ENCODE measurements at places on chromosomes 13 and 19.

GRCh38 chr19:31289976-31290375 lies 59.3 kb downstream of the TSHZ3 start:
- no peak for DNase-seq

- no peak for DNase-seq
Observed at GRCh38 chr13:39186205-39186875, 148.1 kb downstream of the NHLRC3 start.

GRCh38 chr13:95233026-95233635 lies 68.1 kb downstream of the ABCC4 start:
- no peak for DNase-seq

DNA sequence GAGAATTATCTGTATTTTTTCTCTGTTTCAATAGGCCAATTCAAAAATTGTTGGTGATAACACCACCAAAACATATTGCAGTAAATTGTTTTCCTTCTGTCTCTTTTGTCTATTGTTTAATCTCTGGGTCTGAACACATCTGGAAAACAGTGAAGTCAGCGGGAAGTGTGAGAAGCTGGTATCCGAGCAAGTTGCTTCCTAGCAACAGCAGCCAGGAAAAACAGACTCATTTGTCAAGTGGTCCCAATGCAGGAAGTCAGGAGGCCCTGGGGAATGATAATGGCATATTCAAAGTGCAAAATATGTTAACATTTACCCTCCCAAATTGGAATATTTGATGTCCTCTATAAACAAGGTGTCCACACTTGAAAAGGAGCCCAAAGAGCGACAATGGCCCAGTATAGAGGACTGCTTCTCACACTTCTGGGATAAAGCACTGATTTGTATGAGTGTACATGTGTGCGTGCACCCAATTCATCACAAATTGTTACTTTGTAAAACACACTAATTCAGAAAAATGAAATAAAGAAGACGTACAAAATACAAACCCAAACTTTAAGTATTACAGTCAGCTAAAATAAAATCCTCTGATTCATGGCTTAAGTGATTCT lies 515.0 kb downstream of the TBC1D4 start:
- DNase-seq, result no peak

DNA sequence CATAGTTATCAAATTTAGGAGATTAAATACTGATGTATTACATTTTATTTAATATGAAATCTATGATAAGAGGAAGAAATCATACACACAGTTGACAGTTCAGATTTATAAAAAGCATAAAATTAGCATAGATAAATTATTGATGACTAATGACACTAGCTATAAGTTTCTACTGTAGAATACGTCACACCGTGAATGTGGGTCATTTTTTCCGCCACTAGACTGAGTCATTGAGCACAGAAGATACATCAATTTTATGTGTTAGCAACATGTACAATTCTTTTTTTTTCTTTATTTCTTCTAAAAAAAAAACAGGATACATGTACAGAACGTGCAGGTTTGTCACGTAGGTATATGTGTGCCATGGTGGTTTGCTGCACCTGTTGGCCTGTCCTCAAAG lies 22.2 kb downstream of the AP2S1 start:
- DNase-seq, result no peak

GRCh38 chr19:16659832-16660708 lies at the start of gene SMIM7:
TSS of gene SMIM7 (minus strand) at chr19:16660144. CDS start at chr19:16660110, 34 bp downstream.
- DNase-seq, result peak; percentile 95

- no peak for DNase-seq
Observed at GRCh38 chr19:10701955-10702525, 801 bp downstream of the QTRT1 start.

DNA sequence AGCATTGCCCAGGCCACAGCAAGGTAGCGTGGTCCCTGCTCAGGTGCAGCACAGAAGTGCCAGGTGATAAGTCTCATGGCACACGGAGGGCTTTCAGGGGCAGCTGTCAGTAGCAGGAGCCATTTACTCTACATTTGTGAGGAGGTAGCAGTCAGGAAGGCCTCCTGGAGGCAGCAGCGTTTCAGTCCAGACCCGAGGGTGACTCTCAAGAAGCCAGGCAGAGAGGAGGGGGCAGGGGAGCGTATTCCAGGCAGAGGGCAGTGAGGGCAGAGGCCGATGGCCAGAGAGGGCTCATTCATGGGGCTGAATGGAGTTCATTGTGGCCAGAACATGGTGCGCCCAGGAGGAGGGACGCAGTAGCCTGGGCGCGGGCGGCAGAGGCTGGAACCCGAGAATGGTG lies 8.9 kb downstream of the PIAS4 start:
- no peak for DNase-seq

- DNase-seq, result no peak
Observed at GRCh38 chr13:112106478-112107141, 39.7 kb downstream of the SOX1 start.

GRCh38 chr19:5011476-5012238 lies 42.7 kb downstream of the KDM4B start:
- no peak for DNase-seq

DNA sequence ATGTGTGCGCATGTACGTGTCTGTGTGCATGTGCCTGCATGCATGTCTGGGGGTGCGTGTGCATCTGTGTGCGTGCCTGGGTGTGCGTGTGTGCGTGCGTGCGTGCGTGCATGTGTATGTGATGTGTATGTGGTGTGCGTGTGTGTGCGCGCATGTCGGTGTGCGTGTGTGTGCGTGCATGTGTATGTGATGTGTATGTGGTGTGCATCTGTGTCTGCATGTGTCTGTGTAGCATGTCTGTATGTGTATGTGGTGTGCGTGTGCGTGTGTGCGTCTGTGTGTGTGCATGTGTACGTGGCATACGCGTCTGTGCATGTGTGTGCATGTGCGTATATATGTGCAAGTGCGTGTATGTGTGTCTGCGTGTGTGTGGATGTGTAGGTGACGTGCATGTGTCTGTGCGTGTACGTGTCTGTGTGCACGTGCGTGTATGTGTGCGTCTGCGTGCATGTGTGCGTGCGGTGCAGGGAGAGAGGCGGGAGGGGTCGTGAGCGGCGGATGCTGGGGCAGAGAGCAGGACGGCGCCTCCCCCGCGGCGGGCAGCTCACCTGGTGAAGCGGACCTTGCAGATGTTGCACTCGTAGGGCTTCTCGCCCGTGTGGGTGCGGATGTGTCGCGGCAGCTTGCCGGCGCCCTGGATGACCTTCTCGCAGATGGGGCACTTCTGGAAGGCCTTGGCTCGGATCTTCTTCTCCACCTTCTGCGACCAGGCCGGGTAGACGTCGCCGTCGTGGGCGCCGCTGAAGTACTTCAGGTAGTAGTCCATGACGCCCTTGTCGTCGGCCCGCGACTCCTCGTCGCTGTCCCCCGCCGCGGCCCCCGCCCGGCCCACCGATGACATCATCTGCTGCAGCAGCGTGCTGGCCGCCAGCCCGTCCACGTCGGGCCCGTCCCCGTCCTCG lies 13.0 kb downstream of the ZBTB7A start:
- no peak for DNase-seq

- no peak for DNase-seq
Observed at GRCh38 chr13:77377016-77377415, 50.1 kb upstream of the MYCBP2 start.

- no peak for DNase-seq
Observed at GRCh38 chr19:49425922-49426592, 869 bp downstream of the GFY start.

GRCh38 chr13:72201726-72202125 lies 334.7 kb upstream of the DACH1 start:
- DNase-seq, result no peak

DNA sequence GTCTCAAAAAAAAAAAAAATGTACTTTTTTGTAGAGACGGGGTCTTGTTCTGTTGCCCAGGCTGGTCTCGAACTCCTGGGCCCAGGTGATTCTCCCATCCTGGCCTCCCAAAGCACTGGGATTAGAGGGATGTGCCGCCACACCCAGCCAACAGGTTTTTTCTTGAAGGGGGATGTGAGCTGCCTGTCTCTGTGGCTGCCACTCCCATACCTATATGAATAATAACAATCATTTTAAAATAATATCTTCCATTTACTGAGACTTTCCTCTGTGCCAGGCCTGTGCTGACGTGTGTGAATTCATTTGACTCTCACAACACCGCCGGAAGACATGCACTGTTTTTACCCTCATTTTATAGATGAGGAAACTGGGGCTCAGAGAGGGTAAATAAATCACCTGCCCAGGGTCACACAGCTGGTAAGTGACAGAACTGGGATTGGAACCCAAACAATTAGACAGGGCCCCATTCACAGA lies 7.2 kb upstream of the BCL3 start:
- DNase-seq, result no peak

- DNase-seq, result no peak
Observed at GRCh38 chr13:28584873-28585381, 74.0 kb upstream of the POMP start.

- DNase-seq, result no peak
Observed at GRCh38 chr19:6412447-6413091, 12.0 kb downstream of the KHSRP start.

- DNase-seq, result no peak
Observed at GRCh38 chr13:113973218-113974164, at the start of gene C13orf46. TSS of gene C13orf46 (minus strand) at chr13:113974076. CDS start at chr13:113973997, 79 bp downstream.

GRCh38 chr13:33053397-33054066 lies 37.3 kb downstream of the KL start:
- DNase-seq, result no peak

DNA sequence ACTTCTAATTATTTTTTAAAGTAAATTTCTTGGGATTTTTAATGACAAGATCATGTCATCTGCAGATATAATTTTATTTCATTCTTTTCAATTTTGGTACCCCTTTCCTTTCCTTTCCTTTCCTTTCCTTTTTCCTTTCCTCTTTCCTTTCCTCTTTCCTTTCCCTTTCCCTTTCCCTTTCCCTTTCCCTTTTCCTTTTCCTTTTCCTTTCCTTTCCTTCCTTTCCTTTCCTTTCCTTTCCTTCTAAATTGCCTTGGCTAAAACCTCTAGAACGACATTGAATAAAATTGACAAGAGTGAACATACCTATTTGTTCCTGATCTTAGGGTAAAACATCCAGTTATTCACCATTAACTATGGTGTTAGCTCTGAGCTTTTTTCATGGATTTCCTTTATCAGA lies 334.1 kb downstream of the NDFIP2 start:
- no peak for DNase-seq

GRCh38 chr13:92640936-92641335 lies 585.7 kb upstream of the GPC6 start:
- DNase-seq, result no peak

DNA sequence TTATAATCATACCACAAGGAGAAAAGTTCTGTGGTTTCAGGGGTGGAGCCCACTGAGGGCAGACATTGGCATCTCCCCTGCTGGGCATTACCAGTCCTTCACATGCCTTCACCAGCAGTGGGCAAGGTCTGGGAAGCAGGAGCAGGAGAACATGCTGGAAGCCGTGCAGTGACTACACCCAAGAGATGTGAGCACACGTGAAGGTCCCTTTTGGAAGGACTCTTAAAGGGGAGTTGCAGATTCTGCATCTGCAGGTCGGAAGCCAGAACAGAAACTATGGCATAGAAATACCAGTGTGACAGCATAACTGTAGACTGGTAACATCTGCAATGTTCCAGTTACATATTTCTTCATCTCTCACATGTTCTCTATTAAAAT lies 26.9 kb upstream of the KL start:
- no peak for DNase-seq

GRCh38 chr19:57587529-57587928 lies 3.6 kb downstream of the ZIK1 start:
- DNase-seq, result no peak

DNA sequence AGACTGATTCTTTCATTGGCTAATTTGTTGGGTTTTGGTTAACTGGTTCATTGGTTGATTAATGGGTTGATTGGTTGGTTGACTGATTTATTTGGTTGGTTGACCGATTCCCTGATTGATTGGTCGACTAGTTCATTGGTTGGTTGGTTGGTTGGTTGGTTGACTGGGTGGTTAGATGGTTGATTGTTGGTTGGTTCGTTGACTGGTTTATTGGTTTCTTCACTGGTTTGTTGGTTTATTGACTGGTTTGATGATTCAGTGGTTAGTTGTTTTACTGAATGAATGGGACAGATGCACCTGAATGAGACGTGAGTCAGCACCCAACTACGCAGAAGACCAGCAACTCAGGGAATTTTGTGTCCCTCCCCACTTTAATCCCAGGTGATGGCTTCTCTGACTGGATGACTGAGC lies 2.7 kb upstream of the NUP62 start:
- no peak for DNase-seq

DNA sequence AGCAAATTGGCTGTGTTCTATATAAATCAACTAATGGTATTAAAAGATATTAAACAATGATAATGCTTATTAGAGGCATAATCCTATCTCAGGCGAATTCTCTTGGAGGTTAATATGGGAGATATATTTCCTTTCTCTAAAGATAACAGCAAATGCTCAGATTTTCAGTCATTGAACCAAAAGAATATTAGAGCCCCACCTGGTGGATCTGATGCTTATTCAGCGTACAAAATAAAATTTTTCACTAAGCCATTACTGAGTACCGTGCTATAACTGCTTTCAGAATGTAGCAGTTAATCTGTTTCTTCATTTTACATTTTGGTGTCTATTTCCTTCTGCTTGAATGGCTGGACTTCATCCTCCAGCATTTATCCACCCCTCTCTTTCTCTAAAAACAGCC lies 143.3 kb upstream of the IPO5 start:
- no peak for DNase-seq

DNA sequence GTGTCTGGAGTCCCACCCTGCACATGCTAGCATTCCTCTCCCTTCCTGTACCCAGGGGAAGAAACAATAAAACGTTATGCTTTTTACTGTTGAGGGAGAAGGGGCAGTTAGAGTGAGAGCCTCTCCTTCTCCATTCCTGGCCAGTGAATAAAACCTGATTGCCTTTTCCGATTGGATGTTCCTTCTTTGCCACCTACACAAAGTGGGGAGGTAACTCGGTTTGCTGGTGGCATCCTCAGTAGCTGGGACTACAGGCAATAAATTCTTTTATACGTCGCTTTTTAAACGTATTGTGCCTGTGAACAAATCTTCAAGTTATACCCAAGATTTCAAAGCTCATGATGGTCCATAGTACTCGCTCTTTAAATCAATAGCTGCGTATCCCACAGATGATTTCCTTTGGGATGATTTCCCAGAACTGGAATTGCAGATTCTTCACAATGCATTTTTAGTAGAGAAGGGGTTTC lies 660 bp upstream of the MVB12A start:
- no peak for DNase-seq

- DNase-seq, result no peak
Observed at GRCh38 chr13:50636007-50636704, 207.3 kb downstream of the DLEU7 start.

GRCh38 chr13:51292000-51292565 lies 47.4 kb upstream of the SERPINE3 start:
- DNase-seq, result no peak

DNA sequence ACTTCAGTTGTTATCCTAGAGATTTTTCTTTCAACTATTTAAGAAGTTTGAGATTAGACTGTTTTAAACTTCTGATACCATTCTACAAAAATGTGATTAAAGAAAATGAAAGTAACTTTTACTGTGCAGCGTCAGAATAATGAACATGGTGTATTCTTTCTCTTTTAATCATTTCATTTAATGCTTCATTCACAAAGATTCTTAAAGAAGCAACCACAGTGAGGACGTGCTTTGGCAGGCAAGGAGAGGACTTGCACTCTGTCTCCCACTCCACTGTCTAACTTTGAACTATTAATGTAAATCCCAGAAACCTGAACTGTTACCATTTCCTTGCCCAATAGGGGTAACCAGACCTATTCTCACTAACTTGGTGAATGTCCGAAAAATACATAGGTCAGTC lies 137.0 kb downstream of the KCNRG start:
- no peak for DNase-seq
